ENCODE measurements at places on chromosomes 1 and 21.

GRCh38 chr1:76390456-76390855 is 315.9 kb downstream of the ST6GALNAC3 start:
- no peak for DNase-seq

DNA sequence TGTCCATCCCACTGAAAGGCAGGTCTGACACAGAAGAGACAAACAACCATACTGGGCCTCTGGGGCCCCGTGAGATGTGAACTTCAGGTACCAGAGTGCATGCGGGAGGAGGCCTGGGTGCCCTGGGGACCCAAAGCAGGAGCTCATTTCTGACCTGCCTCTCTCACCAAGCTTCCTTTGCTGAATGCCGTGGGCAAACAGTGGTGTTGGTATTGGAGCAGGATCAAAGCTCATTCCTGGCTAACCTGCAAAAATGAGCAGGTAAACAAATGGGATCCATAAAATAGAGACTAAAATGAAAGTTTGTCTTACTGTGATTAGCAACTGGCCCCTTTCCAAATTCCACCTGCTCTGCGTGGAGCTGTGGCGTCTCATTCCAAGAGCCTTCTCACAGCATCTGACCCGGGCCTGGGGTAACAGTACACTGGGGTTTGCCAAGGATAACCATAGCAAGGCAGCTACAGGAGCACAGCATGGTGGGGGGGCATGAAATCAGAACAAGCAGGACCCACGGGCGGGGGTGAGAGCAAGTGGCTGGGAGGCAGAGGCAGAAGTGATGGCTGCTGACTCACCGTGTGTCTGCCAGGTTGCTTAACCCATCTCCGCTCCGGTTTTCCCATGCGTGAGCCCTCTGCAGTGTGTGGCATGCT is 103.6 kb downstream of the KIF26B start:
- DNase-seq: no peak

- no peak for DNase-seq
Measured at GRCh38 chr1:13587256-13588030, 3.8 kb downstream of the PDPN start.

DNA sequence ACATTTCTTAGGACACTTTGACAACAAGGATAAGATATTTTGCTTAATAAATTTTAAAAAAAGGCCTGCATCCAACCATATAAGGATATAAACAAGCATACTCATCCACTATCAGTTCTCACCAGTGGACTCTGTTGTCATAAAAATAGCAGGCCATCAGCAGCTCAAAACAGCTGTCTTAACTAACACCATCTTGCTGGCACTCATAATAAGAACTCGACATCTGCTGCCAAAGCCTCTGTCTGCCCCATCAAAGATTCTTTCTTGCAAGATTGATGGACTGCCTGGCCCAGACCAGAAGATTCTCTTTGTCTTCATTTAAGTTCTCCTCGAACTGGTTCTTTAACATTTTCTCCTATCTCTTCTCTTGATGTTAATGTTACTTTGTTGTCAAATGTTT is 10.1 kb downstream of the JMJD4 start:
- no peak for DNase-seq

DNA sequence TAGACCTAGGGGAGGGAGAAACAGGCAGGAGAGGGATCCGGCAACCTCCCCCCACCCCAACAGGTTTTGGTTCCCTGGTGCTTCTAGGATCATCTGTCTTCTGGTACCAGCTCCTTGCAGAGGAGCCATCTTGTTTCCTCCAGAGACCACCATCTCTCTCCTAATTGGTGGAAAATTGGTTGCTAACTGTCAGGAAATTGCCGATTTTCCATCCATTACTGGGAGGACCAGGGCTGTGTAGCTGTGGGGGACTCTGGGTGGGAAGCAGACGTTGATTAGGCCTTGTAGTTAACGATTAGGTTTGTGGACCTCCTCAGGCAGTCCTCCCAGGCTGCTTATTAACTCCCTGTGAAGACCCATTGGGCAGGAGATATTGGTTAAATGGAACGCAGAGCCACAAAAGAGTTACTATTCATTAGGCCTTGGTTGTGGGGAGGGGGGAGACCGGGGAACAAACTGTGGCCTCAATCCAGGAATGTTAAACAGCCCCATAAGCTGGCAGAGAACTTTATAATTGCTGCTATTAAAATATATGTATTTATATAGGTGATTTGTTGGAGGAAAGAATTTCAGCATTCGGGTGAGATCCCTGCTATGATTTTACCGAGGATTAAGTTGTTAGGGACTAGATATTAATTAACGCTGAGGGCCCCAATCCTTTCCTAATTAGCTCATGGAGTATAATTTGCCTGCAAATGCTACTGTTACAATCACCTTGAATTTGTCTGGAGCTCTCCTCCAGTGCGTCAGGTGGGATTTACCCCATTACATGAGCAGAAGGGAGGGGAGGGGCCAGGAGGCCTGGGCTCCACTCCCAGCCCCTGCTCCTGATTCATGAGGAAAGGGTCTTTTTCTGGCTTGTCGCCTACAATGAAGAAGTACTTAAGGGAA is 61.2 kb upstream of the TRABD2B start:
- no peak for DNase-seq

DNA sequence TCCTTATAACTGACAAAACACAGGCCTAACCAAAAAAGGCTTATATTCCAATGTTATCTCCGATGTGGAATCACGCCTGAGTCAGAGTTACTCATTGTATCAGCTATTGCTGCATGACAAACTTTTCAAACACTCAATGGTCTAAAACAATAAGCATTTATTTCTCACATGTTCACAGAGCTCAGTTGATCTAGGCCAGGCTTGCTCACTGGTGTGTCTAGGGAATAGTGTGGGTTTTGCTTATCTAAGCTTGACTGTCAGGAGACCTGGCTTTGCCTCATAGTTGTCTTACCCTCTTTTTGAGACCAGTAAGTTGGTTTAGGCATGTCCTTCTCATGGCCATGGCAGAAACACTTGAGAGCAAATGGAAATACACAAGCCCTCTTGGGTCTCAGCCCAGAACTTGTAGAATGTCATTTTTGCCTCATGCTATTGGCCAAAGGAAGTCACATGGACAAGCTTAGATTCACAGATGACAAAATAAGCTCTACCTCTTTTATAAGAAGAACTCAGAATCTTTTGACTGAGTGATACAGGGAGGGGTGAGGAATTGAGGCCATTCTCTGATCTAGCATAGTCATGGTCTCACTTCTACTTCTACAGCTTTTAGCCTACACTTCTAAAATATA is 130.8 kb downstream of the HMCN1 start:
- no peak for DNase-seq

DNA sequence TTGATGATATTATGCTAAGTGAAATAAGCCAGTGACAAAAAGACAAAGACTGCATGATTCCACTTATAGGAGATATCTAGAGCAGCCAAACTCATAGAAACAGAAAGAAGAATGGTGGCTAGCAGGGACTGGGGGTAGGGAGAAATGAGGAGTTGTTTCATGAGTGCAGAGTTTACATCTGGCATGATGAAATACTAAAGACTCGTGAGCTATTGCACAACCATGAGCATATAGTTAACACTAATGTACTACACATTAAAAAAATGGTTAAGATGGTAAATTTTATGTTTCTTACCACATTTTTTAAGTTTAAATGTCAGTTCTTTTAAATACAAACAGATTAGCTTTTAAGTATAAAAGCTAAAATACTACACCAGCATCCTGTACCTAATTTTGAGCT is 57.8 kb downstream of the ESRRG start:
- DNase-seq: no peak

DNA sequence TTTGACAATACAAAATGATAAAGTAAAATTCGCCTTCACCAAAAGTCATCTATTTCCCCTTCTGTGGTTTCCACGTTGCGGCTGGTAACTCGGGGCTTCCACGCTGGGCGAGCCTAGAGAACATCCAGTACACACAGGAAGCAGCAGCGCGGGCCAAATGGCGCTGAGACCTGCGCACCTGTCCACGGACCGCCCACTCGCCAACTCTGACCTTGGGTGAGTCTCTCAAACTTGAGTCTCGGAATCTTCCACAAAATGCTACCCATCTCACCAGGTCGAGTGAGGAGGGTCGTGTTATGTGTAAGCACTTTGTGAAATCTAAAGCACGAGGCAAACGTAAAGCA is 820 bp upstream of the TTF2 start:
- no peak for DNase-seq

DNA sequence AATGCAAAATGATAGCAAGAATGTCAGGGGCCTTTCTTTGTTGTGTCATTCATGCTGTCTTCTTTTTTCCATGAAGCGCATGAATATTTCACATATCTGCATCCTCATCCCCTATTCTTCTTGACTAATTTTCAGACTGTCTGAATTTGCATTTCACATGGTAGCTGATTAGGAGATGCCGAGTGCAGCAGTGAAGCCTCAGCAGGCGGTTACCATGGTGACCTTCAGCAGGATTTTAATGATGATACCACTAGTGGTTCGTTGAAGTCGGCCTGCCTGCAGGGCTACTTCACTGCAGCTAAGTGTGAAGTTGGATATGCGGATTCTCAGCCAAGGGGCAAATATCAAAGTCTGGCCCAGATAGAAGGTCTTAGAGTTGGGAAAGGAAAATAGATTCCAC is 141.8 kb downstream of the NEK7 start:
- DNase-seq: no peak

DNA sequence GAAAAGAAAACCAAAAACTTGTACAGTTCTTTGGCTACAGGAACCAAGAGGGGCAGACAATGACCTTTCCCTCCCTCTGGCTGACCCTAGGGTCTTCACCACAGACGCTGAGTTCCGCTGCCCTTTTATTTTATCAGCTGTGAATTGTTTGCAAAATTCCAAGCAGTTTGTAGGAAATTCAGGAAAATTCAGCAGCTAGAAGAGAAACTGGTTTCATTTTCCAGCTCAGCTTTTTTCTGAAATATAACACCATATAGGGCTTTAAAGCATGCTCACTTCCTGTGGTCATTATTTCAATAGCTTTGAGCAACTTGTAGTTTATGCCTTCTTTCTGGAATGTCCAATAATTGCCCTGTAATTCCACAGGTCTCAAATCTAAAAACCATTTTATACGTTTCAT is 5.5 kb upstream of the PIK3R3 start:
- no peak for DNase-seq

GRCh38 chr21:38352536-38353219 is 95.9 kb downstream of the KCNJ15 start:
- DNase-seq: no peak

- DNase-seq: no peak
Measured at GRCh38 chr1:178337091-178337706, 159.6 kb downstream of the CLEC20A start.

GRCh38 chr21:20652846-20653245 is 345.4 kb upstream of the NCAM2 start:
- no peak for DNase-seq

DNA sequence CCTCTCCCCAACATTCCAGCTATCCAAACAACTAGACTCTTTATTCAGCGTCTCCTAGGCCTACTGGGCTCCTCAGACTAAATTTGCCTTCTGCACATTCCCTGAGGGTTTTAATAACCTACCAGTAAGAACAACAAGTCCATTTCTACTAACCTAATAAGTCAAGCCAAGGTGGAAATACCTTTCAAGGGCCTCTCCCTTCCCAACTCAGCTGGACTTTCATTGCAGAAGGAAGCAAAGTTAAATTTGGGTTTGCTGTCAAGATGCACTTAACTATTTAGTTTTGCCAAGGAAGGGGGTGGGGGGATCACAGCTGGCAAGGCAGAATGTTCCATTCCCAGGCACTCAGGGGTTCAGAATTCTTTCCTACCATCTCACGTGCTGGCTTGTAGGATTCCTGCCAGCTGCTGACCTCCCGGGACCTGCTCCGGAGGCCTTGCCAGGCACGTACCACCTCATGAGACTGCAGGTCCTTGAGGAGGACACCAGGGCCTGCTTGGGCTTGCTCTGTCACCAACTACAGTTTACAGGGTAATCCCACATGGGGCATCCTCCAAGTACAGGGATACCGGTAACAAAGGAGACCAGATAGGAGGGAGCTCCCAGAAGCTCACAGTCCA is 29.8 kb downstream of the SLC30A1 start:
- DNase-seq: no peak

- no peak for DNase-seq
Measured at GRCh38 chr1:200306944-200307754, 102.7 kb downstream of the ZNF281 start.

DNA sequence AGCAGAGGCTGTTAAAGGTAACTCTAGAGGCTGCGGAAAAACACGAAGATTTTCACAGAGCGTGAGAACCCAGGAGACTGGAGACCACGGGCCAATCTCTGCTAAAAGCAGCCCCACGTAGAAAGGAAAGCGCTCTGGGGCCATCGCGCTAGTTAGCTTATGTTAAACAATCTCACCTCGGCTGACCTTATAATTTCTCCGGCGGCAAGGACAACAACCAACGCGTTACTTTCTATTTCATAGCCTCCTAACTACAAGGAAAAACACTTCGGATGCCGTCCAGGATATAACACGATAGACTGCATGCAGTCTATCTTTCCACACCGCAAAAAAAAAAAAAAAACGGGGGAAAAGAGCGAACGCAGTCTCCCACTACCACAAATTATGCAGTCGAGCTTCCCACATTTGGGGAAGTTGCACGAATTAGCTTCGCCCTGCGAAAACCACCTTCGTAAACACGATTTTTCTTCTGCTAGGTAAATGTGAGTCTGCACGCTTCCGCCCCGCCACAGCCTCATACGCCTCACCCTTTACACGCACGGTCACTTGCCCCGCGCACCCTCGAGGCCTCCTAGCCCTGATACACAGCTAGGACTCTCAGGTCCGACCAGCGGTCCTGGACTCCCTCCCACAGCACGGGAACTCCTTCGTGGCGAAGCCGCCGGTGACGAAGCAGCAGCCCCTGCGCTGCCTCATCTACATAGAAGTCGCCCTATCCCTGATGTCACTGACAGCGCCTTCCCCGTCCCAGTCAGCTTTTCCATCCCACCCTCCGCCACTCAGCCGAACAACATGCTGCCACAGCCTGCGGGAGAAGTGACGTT is 87.8 kb downstream of the PRKAB2 start:
- no peak for DNase-seq

- DNase-seq: no peak
Measured at GRCh38 chr1:53608676-53609075, 130.3 kb downstream of the GLIS1 start.

DNA sequence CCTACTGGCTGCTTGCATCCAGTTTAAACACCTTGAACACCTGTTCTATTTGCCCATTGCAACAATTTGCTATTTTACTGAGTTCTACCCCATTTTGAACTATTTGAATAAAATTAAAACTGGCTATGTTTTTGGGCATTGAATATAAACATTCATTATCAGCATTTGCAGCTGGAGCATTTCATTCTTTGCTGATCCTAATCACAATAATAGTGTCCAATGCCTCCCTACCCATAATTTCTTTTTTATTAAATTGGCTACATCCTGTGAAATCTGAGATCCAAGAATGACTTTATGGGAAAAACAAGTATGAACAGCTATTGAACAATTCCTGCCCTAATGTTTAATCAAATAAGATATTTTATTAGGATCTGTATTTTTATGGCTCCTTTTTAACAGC is 447.9 kb downstream of the PLA2G4A start:
- no peak for DNase-seq

Measured in cortex of kidney (tissue), 1 donor.